Activated T-helper 2 cell treated with anti-CD3 and anti-CD28 coated beads, Interferon-gamma antibody, Interleukin-2, Interleukin-4, amounts not matched to agents 10 μg/mL and 5 μg/mL and 100 μg/mL, durations not matched to agents 14 hours and 24 hours and 36 hours (primary cell): ENCODE measurements at places on chromosomes 12 and 14. TPM values are rescaled to one million over a fixed set of nuclear protein-coding genes. Genes with fewer than 3 reads are reported as not detected.
A peak's percentile ranks its signal among the peaks of the same experiment; 100 is the strongest.

Gene OASL
- 1.9 and 2.3 TPM in 2 replicates for total RNA-seq

Gene PLBD1
- total RNA-seq = not detected in 2 replicates

DNA sequence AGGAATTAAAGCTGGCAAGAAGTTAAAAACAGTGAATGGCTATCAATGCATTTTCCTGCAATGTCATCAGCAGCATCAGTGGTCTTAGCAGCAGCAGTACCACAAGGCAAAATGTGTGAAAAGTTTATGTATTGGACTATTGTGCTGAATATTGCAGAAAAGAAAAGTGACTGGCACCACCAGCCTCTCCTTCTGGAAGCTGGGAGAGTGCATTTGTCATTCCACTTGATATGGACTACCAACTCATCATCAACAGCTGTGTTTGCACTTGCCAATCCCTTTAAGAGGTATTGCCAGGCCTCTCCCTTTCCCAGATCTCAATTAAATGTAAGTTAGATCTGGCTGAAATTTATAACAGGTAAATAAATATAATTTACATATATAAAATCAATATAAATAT, 151.0 kb upstream of the GZMB start:
- H3K27me3 ChIP-seq = peaks cover 6% of the 10 kb centered on the region
- no peaks in the 10 kb centered on the region for H3K36me3 ChIP-seq
- no peak overlapping the region for H3K4me3 ChIP-seq
- H3K4me1 ChIP-seq = no peaks in the 10 kb centered on the region

DNA sequence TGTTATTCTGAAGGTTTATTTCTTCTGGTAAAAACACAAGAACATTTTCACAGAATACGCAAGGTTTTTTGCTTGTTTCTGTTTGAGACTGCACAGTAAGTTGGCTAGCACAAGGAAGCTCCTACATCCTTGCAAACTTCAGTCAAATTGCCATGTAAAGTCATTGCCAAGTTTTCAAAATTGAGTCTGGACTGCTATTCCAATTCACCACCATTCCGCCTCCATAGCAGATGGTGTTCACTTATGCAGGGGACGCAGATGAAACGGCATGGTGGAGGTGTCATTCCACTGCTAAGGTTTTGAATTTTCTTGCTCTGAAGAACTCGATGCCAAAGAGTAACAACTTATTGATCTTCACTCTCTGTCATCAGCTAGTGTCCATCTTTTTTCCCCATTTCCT, 303.9 kb upstream of the SYT1 start:
- DNase-seq = no peak
- no peak overlapping the region for H3K4me3 ChIP-seq

- H3K27ac ChIP-seq = no peak overlapping the region
- no peaks in the 10 kb centered on the region for H3K36me3 ChIP-seq
- no peak for DNase-seq
- H3K27me3 ChIP-seq = no peaks in the 10 kb centered on the region
- no peak overlapping the region for H3K4me3 ChIP-seq
- H3K4me1 ChIP-seq = no peaks in the 10 kb centered on the region
Measured at GRCh38 chr14:37018571-37019240, 153.7 kb downstream of the SLC25A21 start.

DNA sequence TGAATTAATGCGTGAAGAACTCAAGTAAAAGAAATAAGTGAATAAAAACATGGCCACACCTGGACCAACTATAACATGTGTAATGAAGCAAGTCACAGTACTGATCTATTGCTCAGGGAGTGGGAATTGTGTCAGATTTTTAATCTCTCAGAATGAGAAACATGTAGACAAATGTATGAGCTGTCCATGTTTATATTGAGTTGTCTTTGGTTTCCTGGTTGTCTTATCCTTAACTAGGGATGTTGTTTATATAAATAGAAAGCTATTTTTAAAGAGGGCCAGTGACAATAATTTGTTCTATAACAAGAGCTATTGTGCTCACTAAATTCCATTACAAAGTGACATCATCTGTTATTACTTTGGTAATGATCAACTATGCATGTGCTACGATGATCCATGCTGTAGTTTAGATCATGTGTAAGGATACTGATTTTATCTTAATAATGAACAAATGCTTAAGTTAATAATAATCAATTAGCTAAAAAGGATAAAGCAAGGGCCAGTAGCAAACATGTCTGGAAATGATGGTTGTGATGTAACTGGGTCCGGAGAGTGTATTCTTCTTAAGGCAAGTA, 91.3 kb upstream of the RTL1 start:
- H3K27me3 ChIP-seq = peaks cover 4% of the 10 kb centered on the region
- H3K27ac ChIP-seq = no peak overlapping the region
- no peaks in the 10 kb centered on the region for H3K4me1 ChIP-seq
- DNase-seq = no peak
- H3K36me3 ChIP-seq = no peaks in the 10 kb centered on the region
- no peak overlapping the region for H3K4me3 ChIP-seq

DNA sequence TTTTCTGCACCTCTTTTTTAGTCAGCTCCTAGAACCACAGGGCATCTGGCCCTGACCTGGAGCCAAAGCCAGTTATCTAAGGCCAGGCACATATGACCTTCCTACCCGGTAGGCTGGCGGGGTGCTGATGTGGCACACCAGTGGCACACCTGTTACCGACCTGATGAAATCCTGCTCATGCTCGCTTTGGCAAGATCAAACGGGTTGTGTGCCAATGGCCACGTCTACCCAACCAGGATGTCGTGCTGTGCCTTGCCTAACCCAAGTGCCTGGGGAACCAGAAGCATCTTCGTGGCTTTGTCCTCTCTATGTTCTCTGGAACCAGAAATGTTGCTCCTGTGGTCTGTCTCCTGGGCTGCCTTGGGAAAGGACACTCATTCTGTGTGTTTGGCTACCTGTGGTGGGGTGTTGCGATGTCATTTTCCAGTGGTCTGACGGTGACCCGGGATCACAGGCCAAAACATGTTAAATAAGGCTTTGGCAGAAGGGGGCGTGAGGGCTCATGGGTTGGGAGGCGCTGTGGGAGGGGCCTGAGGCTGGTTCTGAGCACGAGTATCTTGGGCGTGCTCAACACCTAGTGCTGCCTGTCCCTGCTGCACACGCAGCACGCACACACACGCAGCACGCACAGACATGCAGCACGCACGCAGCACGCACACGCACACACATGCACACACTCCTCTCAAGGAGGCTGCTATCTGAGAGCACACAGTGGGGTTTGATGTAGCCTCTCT, 27.9 kb downstream of the CCNK start:
- H3K36me3 ChIP-seq = peaks cover 52% of the 10 kb centered on the region
- H3K4me3 ChIP-seq = no peak overlapping the region
- no peak for DNase-seq
- H3K4me1 ChIP-seq = no peaks in the 10 kb centered on the region
- H3K27ac ChIP-seq = no peak overlapping the region

DNA sequence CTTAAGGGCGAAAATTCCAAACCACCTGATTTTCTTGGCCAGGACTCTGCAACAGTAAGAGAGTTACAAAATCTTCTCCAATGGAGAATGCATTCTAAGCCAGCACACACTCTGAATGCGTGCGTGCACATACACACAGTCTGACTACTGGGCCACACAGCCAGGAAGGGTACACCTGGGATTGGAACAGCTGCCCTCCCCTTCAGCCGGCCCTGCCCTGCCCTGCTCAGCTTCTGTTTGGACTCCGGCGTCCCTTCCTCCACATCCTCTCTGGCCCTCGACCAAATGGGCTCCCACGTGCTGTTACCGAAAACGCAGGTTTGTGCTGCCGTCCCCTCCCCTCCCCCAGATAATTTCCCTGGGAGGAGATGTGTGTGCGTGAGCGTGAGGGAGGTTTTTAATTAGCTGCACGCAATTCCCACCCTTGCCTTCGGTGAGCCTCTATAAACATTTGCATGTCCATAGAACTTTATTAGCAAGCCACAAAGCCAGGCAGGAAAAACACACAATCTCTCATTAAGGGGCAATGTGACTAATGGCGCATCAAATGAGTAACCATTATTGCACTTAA, 43.0 kb downstream of the CCNK start:
- H3K36me3 ChIP-seq = no peaks in the 10 kb centered on the region
- peaks cover 1% of the 10 kb centered on the region for H3K4me1 ChIP-seq
- H3K4me3 ChIP-seq = no peak overlapping the region
- H3K27ac ChIP-seq = no peak overlapping the region

DNA sequence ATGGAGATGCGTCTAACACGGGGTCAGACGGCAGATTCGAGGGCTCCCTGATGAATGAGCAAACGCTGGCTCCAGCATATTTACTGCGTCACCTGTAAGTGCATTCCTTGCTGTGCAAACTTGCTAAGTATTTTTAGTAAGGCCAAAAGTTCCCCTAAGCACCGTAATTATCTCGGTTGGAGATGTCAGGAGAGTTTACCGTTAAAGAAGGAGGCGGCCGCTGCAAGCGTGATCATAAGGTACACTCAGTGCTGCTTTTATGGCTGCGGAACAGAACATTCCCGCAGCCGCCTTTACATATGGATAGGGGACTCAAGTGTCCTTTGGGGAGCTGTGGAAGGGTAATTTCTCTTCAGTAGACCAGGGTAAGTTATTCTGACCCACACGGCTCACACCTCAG, 175.6 kb downstream of the GLT1D1 start:
- H3K4me1 ChIP-seq = no peaks in the 10 kb centered on the region
- H3K27me3 ChIP-seq = no peaks in the 10 kb centered on the region
- no peak overlapping the region for H3K4me3 ChIP-seq
- no peak overlapping the region for H3K27ac ChIP-seq

- H3K4me1 ChIP-seq = peaks cover 2% of the 10 kb centered on the region
- H3K27me3 ChIP-seq = peaks cover 26% of the 10 kb centered on the region
- no peak overlapping the region for H3K27ac ChIP-seq
- no peak overlapping the region for H3K4me3 ChIP-seq
Measured at GRCh38 chr12:94704452-94705306, 54.3 kb upstream of the TMCC3 start.

DNA sequence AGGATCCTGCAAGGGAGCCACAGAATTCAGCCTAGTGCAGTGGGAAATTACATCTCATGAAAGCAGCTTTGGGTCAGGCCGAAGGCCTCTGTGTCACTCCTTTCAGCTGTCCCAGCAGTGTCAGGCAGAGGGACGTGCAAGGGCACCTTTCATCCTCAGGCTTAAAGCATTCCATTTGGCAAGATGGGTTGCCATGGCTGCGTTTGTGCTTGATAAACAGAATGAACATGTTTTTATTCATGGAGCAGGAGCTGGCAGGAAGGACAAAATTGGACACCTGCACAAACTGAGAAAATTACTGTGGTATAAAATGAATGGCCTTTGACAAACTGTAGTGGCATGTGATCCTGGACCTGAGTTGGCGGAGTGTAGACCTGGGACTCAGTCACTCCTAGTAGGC, 29.4 kb downstream of the ACAD10 start:
- H3K4me3 ChIP-seq = no peak overlapping the region
- no peaks in the 10 kb centered on the region for H3K4me1 ChIP-seq
- no peak for DNase-seq
- H3K36me3 ChIP-seq = peaks cover 26% of the 10 kb centered on the region
- H3K27ac ChIP-seq = no peak overlapping the region

DNA sequence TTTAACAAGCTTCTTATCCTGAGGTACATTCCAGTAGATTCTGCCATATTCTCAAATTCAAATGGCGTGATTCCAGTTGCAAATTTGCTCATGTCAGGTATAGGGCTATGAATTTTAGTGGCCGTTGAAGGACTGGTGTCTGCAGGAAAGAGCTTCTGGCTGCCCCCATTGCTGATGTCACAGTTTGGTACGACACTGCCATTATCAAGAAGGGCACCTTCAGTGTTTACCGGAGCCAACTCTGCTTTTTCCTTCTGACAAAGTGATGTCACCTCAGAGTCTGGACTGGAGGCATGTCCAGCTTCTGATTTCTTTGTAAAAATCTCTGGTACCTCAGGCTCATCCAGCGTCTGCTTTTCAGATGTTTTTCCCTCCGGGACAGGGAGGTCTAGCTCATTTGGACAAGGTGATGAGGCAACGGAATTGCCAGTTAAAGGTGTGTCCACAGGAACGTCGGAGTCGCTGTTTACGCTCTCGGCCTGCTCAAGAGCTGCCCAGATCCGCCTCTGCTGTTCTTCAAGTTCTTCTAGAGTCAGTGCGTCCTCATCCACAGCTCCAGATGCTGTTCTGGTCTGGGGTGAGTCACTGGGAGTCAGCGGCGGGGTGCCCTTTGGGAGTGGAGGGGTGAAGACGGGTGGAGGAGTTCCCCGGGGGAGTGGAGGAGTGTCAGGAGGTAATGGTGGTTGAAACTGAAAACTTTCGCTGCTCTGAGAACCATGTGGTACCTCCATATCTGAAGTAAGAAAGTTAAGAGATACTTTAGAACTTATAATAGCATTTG, 27.0 kb downstream of the ZCCHC8 start:
- H3K36me3 ChIP-seq = peaks cover 61% of the 10 kb centered on the region
- H3K27ac ChIP-seq = peak overlapping the region; percentile 26
- no peak for DNase-seq

DNA sequence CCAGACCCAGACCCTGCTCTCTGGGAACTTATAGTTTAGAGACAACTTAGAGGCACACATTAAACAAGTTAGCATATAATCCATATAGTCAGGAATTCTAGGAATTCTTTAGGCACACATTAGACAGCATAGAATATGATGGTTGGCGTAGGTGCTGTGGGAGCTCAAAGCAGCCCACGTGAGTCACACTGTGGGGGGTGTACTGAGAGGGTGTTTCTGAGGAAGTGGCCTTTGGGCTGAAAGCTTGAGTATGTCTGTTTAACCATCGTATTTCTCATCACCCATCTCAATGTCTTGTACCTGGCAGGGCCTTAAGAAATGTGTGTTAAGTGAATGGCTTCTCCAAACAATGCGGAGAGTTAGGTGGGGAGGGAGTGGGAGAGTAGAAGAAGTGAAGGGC, 67.2 kb downstream of the TMEM30B start:
- peaks cover 13% of the 10 kb centered on the region for H3K4me1 ChIP-seq
- no peak overlapping the region for H3K4me3 ChIP-seq
- DNase-seq = no peak
- H3K36me3 ChIP-seq = no peaks in the 10 kb centered on the region
- H3K27me3 ChIP-seq = peaks cover 4% of the 10 kb centered on the region

GRCh38 chr14:55698051-55698450, 118.0 kb downstream of the KTN1 start:
- no peaks in the 10 kb centered on the region for H3K36me3 ChIP-seq
- H3K4me3 ChIP-seq = no peak overlapping the region
- H3K27ac ChIP-seq = no peak overlapping the region
- DNase-seq = no peak

- DNase-seq = no peak
- H3K36me3 ChIP-seq = no peaks in the 10 kb centered on the region
- no peak overlapping the region for H3K27ac ChIP-seq
- peaks cover 7% of the 10 kb centered on the region for H3K4me1 ChIP-seq
Measured at GRCh38 chr12:94139816-94140215, 8.6 kb upstream of the PLXNC1 start.

DNA sequence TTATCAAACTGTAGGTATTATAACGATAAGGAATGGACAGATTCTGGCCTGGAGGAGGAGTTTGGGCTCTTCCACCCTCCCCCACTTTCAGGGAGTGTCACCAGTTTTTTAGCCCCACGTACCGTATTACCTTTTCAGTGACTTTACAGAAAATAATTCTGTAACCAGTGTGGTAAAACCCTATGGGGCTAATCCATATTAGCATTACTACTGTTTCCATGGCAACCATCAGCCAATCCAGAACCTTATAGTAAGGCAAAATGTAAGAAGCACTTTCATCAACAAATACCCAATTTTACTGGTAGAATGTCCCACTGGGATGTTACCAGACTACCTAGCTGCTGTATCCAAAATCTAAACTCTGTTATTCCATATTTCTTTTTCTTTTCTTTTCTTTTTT, 50.7 kb downstream of the BICDL1 start:
- peaks cover 14% of the 10 kb centered on the region for H3K4me1 ChIP-seq
- H3K36me3 ChIP-seq = peaks cover 35% of the 10 kb centered on the region
- no peak overlapping the region for H3K4me3 ChIP-seq
- H3K27me3 ChIP-seq = no peaks in the 10 kb centered on the region
- H3K27ac ChIP-seq = no peak overlapping the region
